ENCODE measurements at places on chromosomes 3 and 15. TPM values are rescaled to one million over a fixed set of nuclear protein-coding genes. Genes with fewer than 3 reads are reported as not detected.

The FGF12 gene
- 10.9 TPM for total RNA-seq

The RARRES1 gene
- 20.5 TPM for total RNA-seq

The ACVR2B gene
- 11.0 TPM for total RNA-seq

The ERICH6 gene
- not detected for total RNA-seq

The SAMMSON gene
- total RNA-seq = not detected

The IL17RD gene
- total RNA-seq = 7.9 TPM

The AVEN gene
- 11.3 TPM for total RNA-seq

The CP gene
- total RNA-seq = 0.28 TPM

The CDC25A gene
- 10.5 TPM for total RNA-seq

The PLSCR2 gene
- not detected for total RNA-seq

The CACNA2D3 gene
- total RNA-seq = 0.18 TPM

The STRIT1 gene
- total RNA-seq = not detected

DNA sequence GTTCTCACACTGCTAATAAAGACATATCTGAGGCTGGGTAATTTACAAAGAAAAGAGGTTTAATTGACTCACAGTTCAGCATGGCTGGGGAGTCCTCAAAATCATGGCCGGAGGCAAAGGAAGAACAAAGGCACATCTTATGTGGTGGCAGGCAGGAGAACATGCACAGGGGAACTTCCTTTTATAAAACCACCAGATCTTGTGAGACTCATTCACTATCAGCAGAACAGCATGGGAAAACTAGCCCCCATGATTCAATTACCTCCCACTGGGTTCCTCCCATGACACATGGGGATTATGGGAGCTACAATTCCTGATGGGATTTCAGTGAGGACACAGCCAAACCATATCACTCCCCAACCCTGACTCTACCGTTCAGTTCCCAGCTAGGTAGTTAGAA lies 59.7 kb upstream of the MINAR1 start:
- H3K4me1 ChIP-seq = no peaks in the 10 kb centered on the region
- no peak for DNase-seq
- no peaks in the 10 kb centered on the region for H3K36me3 ChIP-seq
- H3K27me3 ChIP-seq = no peaks in the 10 kb centered on the region

- no peaks in the 10 kb centered on the region for H3K27me3 ChIP-seq
- no peak overlapping the region for H3K4me3 ChIP-seq
- no peaks in the 10 kb centered on the region for H3K36me3 ChIP-seq
Measured at GRCh38 chr3:143849854-143850549, 1.7 kb upstream of the SLC9A9 start.

GRCh38 chr15:22262613-22263020 lies 182.3 kb downstream of the OR4M2 start:
- H3K36me3 ChIP-seq = no peaks in the 10 kb centered on the region
- H3K4me3 ChIP-seq = no peak overlapping the region
- H3K27me3 ChIP-seq = peaks cover 34% of the 10 kb centered on the region
- DNase-seq = no peak
- H3K27ac ChIP-seq = no peak overlapping the region
- no peaks in the 10 kb centered on the region for H3K4me1 ChIP-seq

GRCh38 chr3:186255703-186256331 lies 106.2 kb downstream of the DGKG start:
- no peaks in the 10 kb centered on the region for H3K36me3 ChIP-seq
- peaks cover 34% of the 10 kb centered on the region for H3K27me3 ChIP-seq
- H3K27ac ChIP-seq = no peak overlapping the region
- peaks cover 6% of the 10 kb centered on the region for H3K4me1 ChIP-seq

GRCh38 chr3:95407709-95408463 lies 1345.0 kb downstream of the NSUN3 start:
- no peak overlapping the region for H3K27ac ChIP-seq
- no peaks in the 10 kb centered on the region for H3K4me1 ChIP-seq
- no peaks in the 10 kb centered on the region for H3K36me3 ChIP-seq
- DNase-seq = no peak
- H3K4me3 ChIP-seq = no peak overlapping the region

GRCh38 chr3:99172736-99173657 lies 271.5 kb upstream of the DCBLD2 start:
- H3K4me1 ChIP-seq = no peaks in the 10 kb centered on the region
- DNase-seq = peak; percentile 58
- no peak overlapping the region for H3K4me3 ChIP-seq
- no peaks in the 10 kb centered on the region for H3K27me3 ChIP-seq
- H3K27ac ChIP-seq = no peak overlapping the region

- no peak overlapping the region for H3K4me3 ChIP-seq
- peaks cover 10% of the 10 kb centered on the region for H3K4me1 ChIP-seq
- DNase-seq = no peak
- H3K27ac ChIP-seq = no peak overlapping the region
- H3K36me3 ChIP-seq = no peaks in the 10 kb centered on the region
Measured at GRCh38 chr3:168066882-168067281, 28.8 kb downstream of the GOLIM4 start.

- H3K4me1 ChIP-seq = peaks cover under 1% of the 10 kb centered on the region
- no peak overlapping the region for H3K27ac ChIP-seq
- H3K36me3 ChIP-seq = no peaks in the 10 kb centered on the region
- no peak for DNase-seq
- peak overlapping the region; percentile 66 for H3K4me3 ChIP-seq
Measured at GRCh38 chr15:33194237-33194636, 277 bp downstream of the FMN1 start.

DNA sequence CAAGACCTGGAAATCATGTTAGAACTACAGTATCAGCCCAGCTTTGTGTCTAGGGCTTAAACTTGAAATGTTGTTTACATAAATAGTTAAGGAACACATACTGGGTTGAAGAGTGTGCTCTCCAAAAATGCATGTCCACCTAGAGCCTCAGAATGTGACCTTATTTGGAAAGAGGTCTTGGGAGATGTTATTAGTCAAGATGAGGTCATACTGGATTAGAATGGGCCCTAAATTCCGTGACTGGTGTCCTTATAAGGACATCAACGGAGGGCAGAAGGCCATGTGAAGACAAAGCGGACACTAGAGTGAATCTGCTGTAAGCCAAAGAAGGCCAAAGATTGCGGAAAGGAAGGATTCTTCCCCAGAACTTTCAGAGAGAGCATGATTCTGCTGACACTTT lies 759.2 kb upstream of the CFAP20DC start:
- H3K36me3 ChIP-seq = no peaks in the 10 kb centered on the region
- no peak overlapping the region for H3K4me3 ChIP-seq
- H3K27me3 ChIP-seq = no peaks in the 10 kb centered on the region
- DNase-seq = peak; percentile 69
- peaks cover 17% of the 10 kb centered on the region for H3K4me1 ChIP-seq

DNA sequence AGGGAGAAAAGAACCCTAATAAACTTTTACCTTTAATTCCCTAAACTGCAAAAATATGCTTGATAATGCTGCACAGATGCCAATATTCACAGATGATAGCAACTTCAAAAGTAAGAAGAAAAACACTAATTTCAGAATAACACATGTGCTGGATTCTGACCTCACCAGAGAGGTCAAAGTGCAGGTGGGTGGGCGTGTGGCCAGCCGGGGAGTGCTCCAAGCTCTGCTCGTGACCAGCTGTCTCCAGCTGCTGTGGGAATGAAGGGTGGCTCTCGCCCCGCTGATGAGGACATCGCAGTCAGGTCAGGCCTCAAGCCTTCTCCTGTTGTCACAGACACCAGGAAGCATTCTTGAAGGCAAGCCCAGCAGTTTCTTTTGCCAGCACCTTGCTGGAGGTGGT lies 57.1 kb downstream of the ADAMTS17 start:
- no peak for DNase-seq
- no peak overlapping the region for H3K27ac ChIP-seq
- no peak overlapping the region for H3K4me3 ChIP-seq
- no peaks in the 10 kb centered on the region for H3K36me3 ChIP-seq
- H3K27me3 ChIP-seq = no peaks in the 10 kb centered on the region

- H3K27ac ChIP-seq = no peak overlapping the region
- DNase-seq = no peak
- H3K27me3 ChIP-seq = no peaks in the 10 kb centered on the region
- peaks cover 26% of the 10 kb centered on the region for H3K4me1 ChIP-seq
- peak overlapping the region; percentile 75 for H3K4me3 ChIP-seq
Measured at GRCh38 chr15:56242576-56243162, 1.0 kb downstream of the RFX7 start.

DNA sequence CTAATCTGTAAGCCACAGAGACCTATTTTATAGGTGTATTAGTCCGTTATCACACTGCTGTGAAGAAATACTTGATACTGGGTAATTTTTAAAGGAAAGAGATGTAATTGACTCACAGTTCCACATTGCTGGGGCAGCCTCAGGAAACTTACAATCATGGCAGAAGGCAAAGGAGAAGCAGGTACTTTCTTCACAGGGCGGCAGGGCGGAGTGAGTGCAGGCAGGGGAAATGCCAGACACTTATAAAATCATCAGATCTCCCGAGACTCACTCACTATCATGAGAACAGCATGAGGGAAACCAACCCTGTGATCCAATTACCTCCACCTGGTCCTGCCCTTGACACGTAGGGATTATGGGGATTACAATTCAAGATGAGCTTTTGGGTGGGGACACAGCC lies 108.7 kb downstream of the GALK2 start:
- H3K4me3 ChIP-seq = no peak overlapping the region
- DNase-seq = no peak
- no peaks in the 10 kb centered on the region for H3K36me3 ChIP-seq
- no peaks in the 10 kb centered on the region for H3K4me1 ChIP-seq

- no peaks in the 10 kb centered on the region for H3K27me3 ChIP-seq
- H3K36me3 ChIP-seq = no peaks in the 10 kb centered on the region
- no peaks in the 10 kb centered on the region for H3K4me1 ChIP-seq
- H3K4me3 ChIP-seq = no peak overlapping the region
Measured at GRCh38 chr15:41855261-41855961, 16.8 kb downstream of the PLA2G4B start.

DNA sequence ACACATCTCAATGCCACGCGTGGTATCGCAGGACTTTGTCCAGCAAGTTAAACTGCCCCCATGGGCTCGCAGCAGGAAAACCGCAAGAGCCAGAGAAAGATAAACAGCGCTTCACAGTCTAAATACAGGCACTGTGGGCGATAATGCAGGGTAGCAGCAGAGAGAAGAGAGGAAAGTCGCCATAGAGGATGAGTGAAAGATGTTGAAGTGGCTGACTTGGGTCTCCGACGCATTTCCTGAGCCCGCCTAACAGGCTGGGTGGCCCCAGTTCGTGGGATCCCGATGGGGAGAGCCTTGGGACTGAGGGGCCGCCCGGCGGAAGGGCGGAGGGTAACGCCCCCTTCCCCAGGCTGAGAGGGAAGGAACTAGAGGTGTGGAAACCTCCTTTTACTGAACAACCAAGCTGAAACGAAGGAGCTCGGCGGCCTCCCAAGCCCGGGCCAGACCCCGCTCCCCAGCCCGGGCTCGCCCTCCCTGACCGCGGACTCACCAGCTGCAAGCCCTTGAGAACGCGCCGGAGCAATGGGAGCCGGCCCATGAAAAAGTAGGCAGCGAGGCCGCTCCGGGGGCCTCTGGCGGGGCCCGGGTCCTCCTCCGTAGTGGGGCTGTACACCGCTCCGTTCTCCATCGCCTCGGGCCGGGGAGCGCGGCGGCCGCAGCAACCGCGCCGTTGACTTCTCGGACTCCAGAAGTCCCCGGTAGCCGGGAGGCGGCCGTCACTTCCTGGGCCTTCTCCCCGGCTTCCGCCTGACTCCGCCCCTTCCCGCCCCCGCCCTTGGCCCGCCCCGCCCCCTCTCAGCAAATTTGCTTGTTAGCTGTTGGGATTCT lies at the start of gene CMTM6:
Gene CMTM6 (minus strand): TSS at position 735 of the 828 bp plus-strand sequence. CDS start 107 bp downstream, at position 628.
- H3K4me3 ChIP-seq = peak within 1 kb of the TSS; percentile 79
- no peaks in the 10 kb centered on the region for H3K36me3 ChIP-seq
- DNase-seq = peak; percentile 67
- peaks cover 8% of the 10 kb centered on the region for H3K4me1 ChIP-seq

DNA sequence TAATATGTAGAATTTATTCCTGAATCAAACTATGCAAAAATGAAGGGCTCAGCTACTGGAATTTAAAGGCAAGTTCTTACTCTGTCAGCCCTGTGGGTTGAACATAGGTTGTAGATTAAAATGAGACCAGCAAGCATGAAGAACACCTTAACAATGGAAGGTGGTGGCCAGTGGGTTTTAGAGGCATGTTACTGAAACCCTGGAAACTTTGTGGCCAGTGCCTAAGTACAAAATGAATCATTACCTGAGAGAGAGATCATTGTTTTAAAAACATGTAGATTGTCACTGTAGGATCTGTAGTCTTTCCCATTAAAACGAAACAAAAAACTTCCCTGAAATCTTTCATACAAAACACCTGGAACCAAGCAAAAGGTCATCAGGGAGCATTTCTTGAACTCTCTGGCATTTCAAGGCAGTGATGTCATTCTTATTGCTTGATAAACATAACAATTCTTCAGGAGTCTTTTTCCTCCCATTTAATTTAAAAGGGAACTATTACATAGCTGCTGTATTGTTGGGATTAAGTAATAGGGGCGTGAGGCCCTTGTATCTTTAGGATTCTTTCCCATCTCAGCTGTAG lies 51.8 kb downstream of the TMEM108 start:
- H3K27me3 ChIP-seq = no peaks in the 10 kb centered on the region
- H3K27ac ChIP-seq = no peak overlapping the region
- H3K4me1 ChIP-seq = no peaks in the 10 kb centered on the region
- no peak overlapping the region for H3K4me3 ChIP-seq
- H3K36me3 ChIP-seq = no peaks in the 10 kb centered on the region

- DNase-seq = no peak
- H3K4me1 ChIP-seq = no peaks in the 10 kb centered on the region
- no peaks in the 10 kb centered on the region for H3K36me3 ChIP-seq
- no peak overlapping the region for H3K4me3 ChIP-seq
- H3K27me3 ChIP-seq = no peaks in the 10 kb centered on the region
- no peak overlapping the region for H3K27ac ChIP-seq
Measured at GRCh38 chr3:70225146-70225545, 87.3 kb downstream of the MDFIC2 start.

DNA sequence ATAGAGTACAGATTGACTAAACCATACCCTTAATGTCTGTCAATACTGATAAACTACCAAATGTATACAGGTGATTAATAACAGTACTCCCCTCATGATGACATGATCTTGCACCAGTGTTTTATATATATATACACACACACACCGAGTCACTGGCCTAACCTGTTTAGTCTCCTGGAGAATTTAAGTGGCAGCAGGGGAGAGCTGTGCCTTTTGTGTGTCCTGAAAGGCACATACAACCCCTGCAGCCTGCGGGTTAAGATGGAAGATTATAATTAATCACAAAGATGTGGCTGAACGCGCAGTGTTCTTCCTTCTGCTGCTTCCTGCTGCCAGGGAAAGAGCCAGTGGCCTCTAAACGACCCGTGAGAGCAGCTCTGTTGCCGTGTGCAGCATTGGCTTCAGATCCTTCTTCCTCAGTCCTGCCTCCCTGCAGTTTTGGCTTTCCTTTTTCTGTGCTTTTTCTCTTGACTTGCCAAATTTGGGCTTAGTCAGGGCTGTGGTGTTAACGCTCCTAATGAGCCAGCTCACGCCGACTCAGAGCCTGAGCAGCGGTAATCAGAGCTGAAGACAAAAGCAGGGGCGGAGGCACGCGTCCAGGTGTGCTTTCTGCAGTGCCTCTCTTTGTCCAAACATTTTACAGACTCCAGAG lies 42.5 kb upstream of the UBE3A start:
- no peak overlapping the region for H3K4me3 ChIP-seq
- no peaks in the 10 kb centered on the region for H3K27me3 ChIP-seq
- H3K36me3 ChIP-seq = no peaks in the 10 kb centered on the region
- no peak overlapping the region for H3K27ac ChIP-seq

Measured in PC-9 (cell line).